ENCODE measurements at places on chromosomes 3 and 15. TPM values are rescaled to one million over a fixed set of nuclear protein-coding genes. Genes with fewer than 3 reads are reported as not detected.

DNA sequence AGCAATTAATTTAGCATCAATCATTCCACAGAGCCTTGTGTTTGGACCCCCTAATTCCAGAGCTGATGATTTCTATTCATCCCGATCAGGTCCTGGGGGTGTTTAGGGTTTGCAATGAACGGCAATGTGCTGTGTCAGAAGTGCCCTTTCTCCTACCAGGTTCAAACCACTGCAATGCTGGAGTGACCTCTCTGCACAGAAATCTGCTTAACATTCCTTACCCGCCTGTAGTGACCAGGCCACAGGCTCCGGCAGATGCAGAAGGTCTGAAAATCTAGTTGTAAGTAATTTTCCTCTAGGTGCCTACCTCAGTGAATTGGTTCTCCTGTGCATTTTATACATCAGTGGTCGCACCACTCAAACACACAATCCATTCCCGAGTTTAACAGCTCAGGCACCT, 725.3 kb upstream of the CFAP20DC start:
- no peak for DNase-seq

Gene SEMA3F
- total RNA-seq: 36.0 TPM

GRCh38 chr3:187139895-187140253, 578 bp upstream of the RPL39L start:
- DNase-seq: no peak

Gene CYP11A1
- total RNA-seq: 2.6 TPM

GRCh38 chr3:58459160-58459559, 25.5 kb upstream of the PDHB start:
- no peak for DNase-seq

DNA sequence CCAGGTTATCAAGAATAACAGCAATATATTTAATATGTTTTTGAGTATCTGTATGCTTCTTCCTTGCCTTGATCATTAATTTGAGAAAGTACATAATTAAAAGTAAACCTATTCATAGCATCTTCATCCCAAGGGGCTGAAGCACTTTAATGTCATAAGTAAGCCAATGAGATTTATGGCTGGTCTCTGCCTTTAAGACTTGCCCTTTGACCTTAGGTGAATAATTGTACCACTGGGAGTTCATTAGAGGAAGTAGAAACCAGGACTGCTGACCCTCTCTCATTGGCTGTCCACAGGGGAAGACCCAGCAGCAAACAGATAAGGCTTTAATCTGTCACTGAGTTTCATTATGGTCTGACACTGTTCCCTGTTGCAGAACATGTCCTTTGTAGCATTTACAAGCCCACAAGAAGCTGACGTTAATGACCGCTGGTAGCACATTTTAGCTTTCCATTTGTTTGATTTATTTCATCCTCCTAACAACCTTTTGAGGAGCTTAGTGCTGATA, 16.3 kb upstream of the ERC2 start:
- DNase-seq: no peak

DNA sequence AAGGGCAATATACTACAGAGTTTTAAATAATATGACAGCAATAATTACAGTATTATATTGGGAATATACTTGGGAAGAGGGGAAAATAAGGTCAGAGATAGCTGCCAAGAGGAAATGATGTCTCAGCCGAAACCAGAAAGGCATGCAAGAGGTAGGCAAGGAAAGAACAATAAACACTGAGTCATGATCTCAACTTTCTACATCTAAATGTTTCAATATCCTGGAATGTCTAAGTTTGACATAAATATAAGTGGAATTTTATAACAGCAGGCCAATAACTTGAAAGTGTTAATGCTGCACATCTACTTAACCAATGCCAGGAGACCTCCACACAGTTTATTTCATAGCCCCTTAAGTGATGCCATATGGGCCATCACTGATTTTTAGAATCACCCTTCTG, 99.8 kb upstream of the CPNE4 start:
- peak; percentile 72 for DNase-seq

Gene CACNA2D2
- 0.14 TPM for total RNA-seq

- DNase-seq: no peak
Observed at GRCh38 chr3:45145223-45145622, 955 bp downstream of the CDCP1 start.

DNA sequence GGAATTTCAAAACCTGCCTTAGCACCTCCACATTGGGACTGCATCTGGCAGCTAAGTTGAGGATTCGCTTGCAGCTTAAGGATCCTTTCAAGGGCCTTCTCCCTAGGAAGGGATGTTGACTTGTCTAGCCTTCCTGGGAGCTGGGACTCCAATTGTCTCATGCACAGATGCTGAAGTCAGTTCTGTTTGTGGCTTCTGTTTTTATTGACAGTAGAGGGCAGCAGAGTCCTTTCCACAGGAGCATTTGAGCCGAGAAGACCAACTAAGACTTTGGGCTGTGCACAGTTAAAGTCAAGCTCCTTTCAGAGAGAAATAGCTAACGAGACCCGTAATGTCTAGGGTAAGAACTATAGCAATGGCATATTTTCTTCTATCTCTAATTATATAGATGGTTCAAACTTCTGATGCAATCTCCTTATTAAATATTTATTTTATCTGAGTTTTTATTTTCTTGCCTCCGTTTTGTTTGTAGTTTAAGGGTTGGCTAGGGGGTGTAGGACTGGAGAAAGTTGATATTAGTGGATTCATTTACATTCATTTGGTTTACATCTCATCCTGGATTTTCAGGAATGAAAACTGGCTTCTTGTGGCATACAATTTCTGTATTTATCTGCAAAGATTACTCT, 59.7 kb upstream of the KBTBD8 start:
- peak; percentile 6 for DNase-seq
